HAP-1 (cell line): ENCODE measurements at places on chromosomes 1 and 21.

GRCh38 chr1:208185801-208186231 is 58.4 kb downstream of the PLXNA2 start:
- DNase-seq, result no peak

DNA sequence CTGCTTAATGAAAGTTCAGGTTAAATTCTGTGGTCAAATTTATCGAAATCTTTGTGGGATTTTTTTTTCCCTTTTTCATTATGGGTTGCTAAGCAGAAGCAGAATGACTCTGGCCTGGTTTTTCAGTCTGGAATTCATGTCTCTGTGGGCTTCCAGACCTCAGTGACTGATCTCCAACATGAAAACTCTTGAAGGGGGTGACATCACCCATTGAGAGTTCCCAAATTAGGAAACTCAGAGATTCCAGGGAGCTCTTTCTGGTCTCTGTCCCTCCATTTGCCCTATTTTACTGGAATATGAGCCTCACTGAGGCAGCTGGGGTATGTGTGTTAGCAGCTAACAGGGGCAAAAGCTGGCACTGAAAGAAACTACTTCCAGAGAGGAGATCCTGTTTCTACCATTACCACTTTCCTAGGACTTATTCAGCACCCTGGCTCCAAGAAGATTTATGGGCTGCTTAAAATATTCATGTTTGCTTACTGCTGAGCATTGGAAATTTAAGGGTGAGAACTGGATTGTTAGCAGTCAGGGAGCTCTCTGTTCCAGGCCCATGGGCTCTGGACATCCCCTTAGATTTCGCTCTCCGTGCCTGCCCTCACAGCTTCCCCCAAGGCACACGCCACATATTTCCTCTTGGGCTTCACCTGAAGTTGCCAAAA is 203.4 kb upstream of the SPAG17 start:
- no peak for DNase-seq

GRCh38 chr1:210464519-210465039 is 135.9 kb downstream of the HHAT start:
- no peak for DNase-seq

DNA sequence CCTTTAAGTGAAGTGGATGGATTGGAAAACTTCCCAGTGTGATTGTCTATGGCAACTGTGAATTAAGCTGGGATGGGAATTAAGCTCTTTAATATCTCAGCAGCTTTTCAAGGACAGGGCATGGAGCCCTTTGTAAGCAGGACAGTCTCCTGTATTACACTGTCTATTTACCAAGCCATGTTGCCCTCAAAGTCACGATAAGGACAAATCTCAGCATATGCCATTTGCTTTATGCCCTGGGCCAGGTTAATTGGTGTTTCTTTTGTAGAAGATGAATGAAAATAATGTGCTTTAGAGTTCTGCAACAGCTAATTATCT is 17.6 kb downstream of the UTP25 start:
- peak; percentile 34 for DNase-seq

DNA sequence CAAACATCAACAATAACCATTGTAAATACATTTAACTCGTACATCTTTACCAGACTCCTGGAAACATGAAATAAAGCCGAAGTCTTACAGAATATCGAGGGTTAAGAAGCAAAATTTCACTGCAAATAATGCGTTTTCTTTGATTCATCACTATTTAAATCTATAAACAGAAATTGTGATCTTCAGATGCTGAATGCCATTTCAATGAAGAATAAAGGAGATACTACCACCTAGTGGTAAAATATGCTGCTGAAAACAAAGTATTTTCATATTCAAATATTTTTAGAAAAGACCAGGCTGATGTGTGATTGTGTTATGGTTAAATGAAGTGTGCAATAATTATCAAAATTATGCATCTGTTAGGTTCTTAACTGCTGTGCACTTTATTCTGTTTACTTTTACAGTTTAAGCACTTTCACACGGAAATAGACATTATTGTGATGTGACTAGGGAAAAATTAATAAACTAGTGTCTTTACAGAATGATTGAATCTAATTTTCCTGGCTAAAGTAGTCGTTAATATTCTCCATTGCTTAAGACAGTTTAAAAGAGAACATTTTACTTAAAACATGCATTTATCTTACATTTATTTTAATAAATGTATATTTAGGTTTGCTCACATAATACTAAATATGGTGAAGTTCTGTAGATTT is 1093.1 kb downstream of the MRPL39 start:
- DNase-seq, result peak; percentile 28

DNA sequence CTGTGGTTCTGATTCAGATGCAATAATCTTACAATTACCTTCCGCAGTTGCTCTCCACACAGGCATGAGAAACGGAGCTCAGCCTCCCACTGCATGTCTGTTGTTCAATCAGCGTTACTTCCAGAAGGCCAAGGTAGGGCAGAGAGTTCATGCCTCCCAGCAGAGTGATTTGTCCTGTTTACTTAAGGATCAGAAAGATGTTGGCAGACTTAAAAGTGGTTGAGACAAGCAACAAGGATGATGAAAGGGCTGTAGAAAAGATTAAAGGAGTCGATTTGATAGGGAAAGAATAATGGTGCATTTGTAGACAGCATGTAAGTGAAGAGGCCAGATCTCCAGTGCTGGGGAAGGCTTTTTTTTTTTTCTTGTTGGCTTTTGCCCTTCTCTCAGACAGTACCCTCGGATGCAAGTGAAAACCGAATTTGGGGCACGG is 26.6 kb downstream of the ARMH1 start:
- DNase-seq, result no peak

DNA sequence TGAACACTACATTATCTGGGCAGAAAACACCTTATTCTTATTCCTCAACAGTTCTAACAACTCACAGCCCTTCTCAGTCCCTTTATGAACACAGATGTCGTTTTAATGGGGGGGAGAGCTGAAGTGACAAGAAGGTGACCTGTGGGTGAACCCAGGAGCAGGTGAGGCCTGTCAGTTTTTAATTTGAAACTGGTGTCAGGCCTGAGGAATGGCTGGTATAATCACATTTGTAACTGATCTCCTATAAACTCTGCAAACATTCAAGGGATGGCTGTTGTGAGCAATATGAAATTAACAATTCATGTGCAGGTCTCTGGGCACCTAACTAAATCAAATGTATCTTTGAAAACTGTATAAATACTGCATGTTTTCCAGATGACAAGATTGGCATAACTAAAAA is 362.1 kb upstream of the NR5A2 start:
- no peak for DNase-seq

DNA sequence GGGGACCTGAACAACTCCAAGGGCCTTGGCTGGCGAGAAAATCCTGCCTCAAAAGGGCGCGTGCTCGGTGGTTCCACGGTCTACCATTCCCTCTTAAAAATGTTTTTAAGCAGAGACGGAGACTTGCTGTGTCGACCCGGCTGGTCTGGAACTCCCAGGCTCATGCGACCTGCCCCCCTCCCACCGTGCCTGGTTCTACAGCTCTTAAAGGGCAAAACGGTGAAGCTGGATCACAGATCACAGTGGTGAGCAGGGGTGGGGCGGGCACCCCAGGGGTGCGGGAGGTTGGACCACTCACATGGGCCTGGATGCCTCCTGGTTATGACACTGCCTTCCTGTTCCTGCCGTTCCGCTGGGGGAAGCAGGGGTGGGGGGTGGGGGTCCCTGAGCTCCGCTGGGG is 4.2 kb upstream of the C1orf159 start:
- DNase-seq, result no peak

DNA sequence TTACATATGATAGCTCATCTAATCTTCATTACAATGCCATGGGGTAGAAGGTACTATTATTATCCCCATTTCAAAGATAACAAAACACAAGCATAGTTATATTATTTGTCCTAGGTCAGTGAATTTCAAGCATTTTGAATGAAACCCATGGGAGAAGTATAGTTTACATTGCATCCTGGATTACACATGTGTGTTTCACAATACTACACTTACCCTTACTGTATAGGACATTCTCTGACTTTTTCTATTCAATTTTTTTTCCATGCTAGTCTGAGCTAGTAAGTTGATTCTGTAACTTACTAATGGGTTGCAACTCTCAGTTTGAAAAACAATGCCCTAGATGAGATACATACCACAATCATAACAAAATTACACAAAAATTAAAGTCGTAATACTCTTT is 8.7 kb upstream of the GPX7 start:
- no peak for DNase-seq

DNA sequence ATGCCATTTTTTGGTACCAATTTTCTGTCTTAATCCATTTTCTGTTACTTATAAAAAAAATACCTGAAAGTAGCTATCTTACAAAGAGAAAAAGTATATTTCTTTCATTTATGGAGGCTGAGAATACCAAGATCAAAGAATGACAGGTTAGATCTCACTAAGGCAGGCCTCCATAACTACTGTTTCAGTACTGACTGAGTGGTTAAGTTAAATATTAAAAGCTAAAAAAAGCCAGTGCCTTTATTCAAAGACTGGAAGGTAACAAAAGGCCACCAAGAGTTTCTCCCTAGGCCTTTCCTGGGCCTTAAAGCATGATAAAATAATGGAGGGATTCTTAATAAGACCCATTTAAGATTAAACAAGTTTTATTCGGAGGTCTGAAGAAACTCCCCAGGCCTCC is 687.7 kb upstream of the ADGRL4 start:
- DNase-seq, result no peak

GRCh38 chr1:38580594-38580993 is 279.0 kb downstream of the RRAGC start:
- no peak for DNase-seq

DNA sequence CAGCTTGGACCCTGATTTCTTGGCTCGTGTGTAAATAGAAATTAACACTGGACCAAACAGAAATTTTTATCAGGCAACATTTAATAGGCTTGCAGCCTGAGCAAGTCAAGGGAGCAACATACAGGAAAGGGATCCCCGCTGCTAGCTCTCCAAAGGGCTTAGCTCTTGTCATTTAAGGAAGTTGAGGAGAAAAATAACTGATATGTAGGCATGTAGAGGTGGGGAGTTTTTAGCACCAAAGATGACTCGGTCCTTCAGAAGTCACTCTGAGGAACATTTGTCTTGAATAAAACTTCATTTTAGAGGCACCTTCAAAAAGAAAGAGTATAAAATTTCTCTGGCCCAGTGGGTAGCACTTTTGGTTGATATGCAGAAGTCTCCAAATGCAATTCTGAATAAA is 27.1 kb downstream of the GBP2 start:
- DNase-seq, result no peak

GRCh38 chr1:188023206-188023605 is 1194.5 kb downstream of the PLA2G4A start:
- no peak for DNase-seq

DNA sequence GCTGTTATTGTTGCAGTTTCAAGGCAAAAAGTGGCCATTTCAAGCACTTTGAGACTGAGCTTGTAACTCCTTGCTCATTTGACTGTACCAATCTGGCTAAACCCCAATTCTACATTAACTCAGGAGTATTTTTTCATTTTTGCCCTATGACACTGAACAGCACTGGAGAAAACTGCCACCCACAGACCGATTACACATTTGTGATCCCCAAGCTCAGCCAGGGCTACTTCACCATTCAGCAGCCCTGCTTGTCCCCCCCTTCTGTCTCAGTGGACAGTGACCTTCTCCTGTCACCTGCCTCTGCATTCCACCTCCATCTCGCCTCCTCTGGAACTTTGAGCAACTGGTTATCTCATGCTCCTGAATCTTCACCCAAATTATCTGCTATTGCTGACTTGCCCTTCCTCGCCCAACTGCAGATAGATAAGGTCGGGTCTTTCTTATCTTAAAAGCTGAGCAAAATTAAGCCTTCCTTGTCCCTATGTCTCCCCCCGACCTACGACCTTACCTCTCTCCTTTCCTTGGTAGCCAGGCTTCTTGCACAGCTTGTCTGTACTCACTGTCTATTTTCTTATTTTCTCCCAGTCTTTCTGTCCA is 25.3 kb downstream of the SPATA46 start:
- no peak for DNase-seq

GRCh38 chr1:64701071-64701470 is 43.8 kb upstream of the RAVER2 start:
- DNase-seq, result no peak

DNA sequence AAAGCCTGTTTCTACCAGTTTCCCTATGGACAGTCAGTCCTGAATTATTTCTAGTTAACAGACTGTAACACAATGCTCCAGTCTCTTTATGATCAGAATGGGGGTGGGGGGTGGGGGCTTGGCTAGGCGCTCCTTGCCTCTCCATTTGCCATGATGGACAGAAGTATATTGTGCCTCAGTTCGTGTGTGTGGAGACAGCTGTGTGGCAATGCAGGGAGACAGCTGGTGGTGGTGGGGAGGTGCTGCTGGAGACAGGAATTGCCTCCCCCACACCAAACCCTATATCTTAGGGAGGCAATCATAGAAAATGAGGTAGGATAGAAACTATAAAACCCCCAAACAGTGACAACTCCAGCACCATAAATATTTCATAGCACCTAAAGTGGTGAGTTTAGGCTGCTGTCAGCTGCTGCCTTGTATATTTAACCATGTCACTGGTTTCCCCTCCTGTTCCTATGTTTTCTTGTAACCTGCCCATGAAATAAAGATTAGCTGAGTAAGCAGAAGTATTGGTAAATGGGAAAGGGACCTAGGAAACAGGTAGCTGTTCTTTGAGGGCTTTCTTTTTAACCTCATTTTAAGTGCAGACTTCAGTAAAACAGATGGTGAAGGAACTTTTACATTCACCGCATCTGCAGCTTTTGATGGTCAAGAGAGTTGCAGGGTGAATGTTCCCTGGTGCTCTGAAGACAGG is 3.4 kb downstream of the PLXNA2 start:
- no peak for DNase-seq

GRCh38 chr1:193680924-193681316 is 494.5 kb upstream of the B3GALT2 start:
- no peak for DNase-seq

- DNase-seq, result no peak
These were observed 3.6 kb downstream of the SCNN1D start for GRCh38 chr1:1283821-1284220.

GRCh38 chr1:15911927-15912326 is 64.0 kb downstream of the ZBTB17 start:
- no peak for DNase-seq

DNA sequence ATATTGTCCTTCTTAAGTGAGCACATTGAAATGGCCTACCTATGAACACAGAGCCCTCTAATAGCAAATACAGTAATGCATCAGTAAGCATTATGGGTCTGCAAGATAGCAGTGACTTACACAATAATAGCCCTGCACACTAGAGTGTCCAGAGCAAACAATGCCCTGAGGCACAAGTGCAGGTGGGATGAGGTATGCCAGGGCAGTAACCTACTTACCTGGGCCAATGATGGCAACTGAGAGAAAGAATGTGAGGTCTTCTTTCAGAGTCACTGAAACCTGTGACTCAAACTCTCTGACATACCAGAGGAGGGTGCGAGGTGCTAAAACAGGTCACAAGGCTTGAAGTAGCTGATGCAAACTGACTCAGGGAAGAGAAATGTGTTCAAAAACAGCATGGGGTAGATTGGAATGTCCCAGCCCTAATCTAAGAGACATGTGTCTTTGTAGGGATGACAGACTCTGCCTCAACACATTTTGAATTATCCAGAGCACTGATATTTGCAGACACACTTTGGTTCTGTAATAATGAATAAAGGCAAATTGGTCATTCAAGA is 168.5 kb upstream of the RUNX1 start:
- no peak for DNase-seq

DNA sequence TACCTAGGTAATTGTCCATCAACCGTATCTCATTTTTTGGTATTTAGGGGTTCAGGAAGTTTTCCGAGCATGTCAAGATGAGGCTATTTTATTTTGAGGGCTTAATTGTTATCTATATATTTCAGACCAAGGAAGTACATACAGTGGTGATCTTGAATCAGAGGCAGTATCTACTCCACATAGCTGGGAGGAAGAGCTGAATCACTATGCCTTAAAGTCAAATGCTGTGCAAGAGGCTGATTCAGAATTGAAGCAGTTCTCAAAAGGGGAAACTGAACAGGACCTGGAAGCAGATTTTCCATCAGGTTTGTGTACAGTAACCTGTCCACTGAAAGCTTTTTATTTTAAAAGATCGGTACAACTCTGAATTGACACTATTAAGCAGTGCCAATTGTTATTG is 130.2 kb downstream of the ZMYM4 start:
- no peak for DNase-seq
